ENCODE measurements at places on chromosomes 6 and 20. TPM values are rescaled to one million over a fixed set of nuclear protein-coding genes. Genes with fewer than 3 reads are reported as not detected.

NFYA gene
- 31.2 TPM for total RNA-seq

DNA sequence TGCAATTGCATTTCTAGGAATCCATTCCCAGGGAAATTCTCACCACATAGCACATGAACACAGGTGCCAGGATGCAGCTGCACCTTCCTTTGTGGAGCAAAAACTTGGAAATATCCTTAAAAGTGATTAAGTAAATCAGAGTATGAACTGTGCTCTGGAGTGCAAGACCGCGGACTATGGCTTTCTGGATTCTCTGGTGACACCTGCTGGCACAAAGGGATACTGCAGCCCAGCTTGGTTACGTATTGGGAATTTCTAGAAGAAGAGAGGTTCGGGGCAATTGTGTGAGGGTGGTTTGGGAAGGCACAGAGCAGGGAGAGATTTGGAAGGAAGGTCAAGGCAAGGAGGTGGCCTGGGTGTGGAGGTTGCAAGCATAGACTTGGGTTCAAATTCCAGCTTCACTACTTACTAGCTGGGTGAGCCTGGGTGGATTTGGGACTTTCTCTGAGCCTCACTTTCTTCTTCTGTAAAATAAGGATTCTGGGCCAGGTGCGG lies 15.9 kb upstream of the PEDS1 start:
- peak; percentile 94 for DNase-seq
- H3K36me3 ChIP-seq = no peaks in the 10 kb centered on the region
- H3K27me3 ChIP-seq = peaks cover 6% of the 10 kb centered on the region
- no peak overlapping the region for H3K27ac ChIP-seq
- peaks cover 15% of the 10 kb centered on the region for H3K4me1 ChIP-seq
- no peak overlapping the region for H3K4me3 ChIP-seq

GRCh38 chr20:52972190-52972937 lies at the start of gene TSHZ2:
Gene TSHZ2 (plus strand): TSS chr20:52972358. CDS start chr20:52973294, 936 bp downstream.
- DNase-seq = peak; percentile 87
- H3K4me3 ChIP-seq = peak within 1 kb of the TSS; percentile 98
- H3K4me1 ChIP-seq = peaks cover 29% of the 10 kb centered on the region
- H3K27ac ChIP-seq = peak within 1 kb of the TSS; percentile 98

- H3K27ac ChIP-seq = peak overlapping the region; percentile 88
- H3K4me1 ChIP-seq = peaks cover 70% of the 10 kb centered on the region
- DNase-seq = no peak
- peak overlapping the region; percentile 99 for H3K4me3 ChIP-seq
- H3K36me3 ChIP-seq = peaks cover 74% of the 10 kb centered on the region
Measured at GRCh38 chr20:32206760-32207625, 550 bp downstream of the PLAGL2 start.

TPBG gene
- total RNA-seq = not detected

DNA sequence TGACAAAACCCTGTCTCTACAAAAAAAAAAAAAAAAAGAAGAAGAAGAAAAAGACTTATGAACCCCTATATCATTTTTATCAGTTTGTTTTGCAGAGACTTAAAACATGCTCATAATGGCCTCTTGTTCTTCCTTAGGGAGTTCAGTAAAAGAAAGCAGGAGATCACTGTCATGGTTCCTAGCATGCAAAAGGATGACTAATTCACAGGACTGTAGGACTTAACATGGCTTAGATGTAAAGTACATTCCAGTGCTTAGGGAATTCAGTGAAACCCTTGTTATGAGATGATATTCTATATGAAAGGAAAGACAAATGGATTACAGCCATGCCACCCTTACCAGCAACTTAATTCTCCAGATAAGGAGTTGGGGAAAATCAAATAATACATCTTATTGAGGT lies 29.5 kb downstream of the EEF1A1 start:
- no peak overlapping the region for H3K4me3 ChIP-seq
- no peak for DNase-seq
- H3K36me3 ChIP-seq = peaks cover 55% of the 10 kb centered on the region
- H3K27me3 ChIP-seq = no peaks in the 10 kb centered on the region
- H3K27ac ChIP-seq = no peak overlapping the region

GPR6 gene
- total RNA-seq = not detected

DNA sequence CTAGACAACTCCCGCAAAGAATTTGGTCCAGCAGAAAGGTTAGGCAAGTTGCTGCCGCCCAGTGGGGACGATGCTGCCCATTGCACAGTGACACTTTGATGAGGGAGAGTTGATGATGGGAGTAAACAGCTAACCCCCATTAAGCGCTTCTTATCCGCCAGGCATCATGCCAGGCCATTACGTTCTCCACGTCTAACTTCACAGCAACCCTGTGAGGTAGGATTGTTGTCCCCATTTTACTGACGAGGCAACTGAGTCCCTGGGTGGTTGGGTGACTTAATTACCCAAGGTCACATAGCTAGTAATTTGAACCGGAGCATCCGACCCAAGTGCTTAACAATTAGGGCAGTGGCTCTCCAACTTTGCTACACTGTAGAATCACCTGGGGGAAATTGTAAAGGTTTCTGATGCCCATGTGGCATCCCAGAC lies 738 bp downstream of the RALGAPB start:
- DNase-seq = no peak
- peaks cover 13% of the 10 kb centered on the region for H3K27me3 ChIP-seq
- peak overlapping the region; percentile 90 for H3K4me3 ChIP-seq
- H3K27ac ChIP-seq = peak overlapping the region; percentile 86

All from activated CD4-positive, alpha-beta T cell treated with anti-CD3 and anti-CD28 coated beads, Interleukin-2, amount 10 ng/mL, durations not matched to agents 24 days and 14 days (primary cell).